NCI-H345 (cell line): ENCODE measurements at places on chromosomes 2 and 18.

GRCh38 chr2:149020432-149020851, 18.1 kb upstream of the LYPD6B start:
- no peak for DNase-seq

DNA sequence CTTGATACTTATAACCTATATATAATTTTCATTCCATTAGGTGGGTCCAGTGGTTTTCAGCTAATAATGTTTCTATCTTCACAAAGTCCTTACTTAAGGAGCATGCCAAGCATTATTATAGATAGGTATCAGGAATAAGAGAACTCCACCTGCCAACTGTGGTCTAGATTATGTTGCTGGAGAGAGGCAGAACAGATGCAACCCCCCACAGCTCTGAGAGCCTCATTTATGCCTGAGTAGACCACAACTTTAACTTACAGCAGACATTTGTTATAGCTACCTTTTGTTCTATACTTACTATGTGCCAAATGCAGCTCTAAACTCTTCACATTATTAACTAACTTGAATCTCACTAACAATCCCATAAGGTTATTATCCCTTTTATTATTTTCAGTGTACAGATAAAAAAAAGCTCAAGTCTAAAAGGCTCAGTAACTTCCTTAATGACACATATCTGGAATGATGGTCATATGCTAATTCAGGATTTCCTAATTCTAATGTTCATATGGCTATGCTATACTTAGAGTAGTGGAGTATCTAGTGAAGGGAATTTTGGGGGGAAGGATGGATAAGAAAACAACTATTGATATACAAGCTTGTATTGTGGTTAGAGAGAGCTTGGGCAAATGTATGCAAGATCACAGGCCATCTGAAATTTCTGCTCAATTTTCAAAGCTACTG, 119.1 kb upstream of the RND3 start:
- DNase-seq: peak; percentile 74

GRCh38 chr18:392928-393573, 107.5 kb downstream of the COLEC12 start:
- DNase-seq: peak; percentile 19

DNA sequence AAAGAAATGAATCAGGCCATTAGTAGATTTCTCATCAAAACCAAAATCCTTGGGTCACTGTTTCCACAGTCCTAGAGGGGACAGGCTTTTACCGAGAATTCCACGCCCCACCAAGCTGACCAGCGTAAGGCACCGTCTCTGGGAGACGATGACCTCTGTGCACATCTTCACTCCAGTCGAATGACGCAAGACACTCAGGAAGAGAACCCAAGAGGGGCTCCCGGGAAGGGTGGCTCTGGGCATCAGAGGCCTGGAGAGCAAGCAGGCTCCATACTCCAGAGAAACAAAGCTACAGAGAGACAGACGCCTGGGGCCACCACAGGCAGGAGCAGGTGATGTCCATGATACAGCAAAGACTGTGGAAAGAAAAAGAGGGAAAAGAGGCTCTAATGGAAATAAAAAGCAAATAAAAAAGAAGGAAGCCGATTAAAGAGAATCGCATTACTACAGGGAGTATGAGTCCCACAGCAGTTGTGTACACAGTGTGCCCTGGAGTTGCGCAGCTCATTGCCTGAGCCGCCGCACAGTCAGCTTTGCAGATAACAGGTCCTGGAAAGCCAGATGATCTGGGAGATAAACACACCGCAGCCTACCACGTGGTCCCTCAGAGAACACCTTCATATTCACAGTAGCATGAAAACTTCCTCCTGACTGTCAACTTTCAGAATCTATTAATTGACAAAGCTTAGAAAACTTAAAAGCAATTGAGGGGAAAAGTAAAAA, 572.7 kb upstream of the SALL3 start:
- DNase-seq: peak; percentile 38

GRCh38 chr2:86794861-86795260, 4.1 kb upstream of the CD8A start:
- no peak for DNase-seq

DNA sequence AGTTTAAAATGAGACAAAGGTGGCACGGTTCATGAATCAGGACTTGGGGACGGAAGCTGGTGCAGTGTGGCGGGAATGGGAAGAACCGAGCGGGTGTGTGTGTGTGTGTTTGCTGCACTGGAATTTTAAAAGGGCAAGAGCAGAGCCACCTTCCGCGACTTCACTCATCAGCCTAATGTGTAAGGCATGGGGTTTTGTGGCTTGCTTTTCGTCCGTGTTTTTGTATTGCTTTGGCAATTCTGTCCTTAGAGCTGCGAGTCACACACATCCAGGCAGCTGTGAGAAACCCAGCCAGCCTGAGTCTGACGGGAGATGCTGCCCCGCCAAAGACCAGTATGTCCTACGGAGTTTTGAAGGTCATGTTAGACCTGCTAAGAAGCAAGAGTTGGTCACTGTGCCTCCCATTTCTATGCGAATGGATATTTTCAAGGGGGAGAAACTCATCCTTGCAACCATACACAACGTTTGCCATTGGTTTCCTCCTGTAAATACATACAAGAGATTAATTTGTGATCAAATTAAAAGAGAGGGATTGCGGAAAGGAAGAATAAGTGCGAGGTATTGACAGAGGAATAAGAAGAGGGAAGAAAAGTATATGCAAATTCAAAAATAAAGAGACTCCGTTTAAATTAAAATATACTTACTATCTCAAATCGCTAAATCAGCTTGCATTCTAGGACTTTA, 665 bp upstream of the CACNB4 start:
- no peak for DNase-seq

GRCh38 chr18:7735626-7736175, 168.6 kb downstream of the PTPRM start:
- DNase-seq: no peak

DNA sequence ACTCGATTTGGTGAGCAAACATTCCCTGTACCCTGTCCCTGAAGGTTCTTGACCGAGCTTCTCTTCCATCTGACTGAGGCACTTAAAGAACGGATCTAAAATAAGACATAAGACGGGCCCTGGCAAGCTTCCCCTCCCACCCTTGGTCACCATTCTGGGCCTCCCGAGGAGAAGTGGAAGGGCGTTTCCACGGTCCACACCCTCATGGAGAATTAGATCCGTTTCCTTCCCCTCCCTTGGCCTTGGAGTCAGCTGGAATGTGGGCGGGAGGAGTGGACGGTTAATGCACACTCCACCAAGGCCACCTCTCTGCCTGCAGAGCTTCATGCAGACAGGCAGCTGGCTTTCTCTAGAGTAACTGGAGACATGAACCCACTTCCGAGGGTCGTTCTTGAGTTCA, 257.3 kb upstream of the APCDD1 start:
- DNase-seq: no peak

- no peak for DNase-seq
Measured at GRCh38 chr2:179470089-179470488, 205.5 kb upstream of the SESTD1 start.

- DNase-seq: no peak
Measured at GRCh38 chr18:5693699-5694294, 150.0 kb upstream of the EPB41L3 start.

DNA sequence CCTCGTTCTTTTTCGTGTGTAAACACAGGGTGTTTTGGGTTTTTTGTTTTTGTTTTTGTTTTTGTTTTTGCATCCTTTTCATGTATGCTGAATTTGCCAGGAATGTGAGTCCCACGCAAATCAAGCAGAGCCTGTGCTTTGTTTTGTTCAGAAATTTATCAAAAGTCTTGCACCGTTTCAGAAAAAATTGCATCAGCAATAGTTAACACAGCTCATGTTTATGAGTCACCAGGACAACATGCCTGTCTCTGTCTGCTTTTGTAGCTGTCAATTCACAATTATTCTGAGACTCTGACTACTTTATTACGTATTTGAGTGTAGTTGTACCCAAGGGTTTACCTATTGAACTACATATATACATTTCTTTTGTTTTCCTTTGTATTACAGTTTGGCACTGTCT, 38.3 kb downstream of the MRPL44 start:
- DNase-seq: no peak

- no peak for DNase-seq
Measured at GRCh38 chr2:95063086-95063958, 37.8 kb downstream of the MAL start.

DNA sequence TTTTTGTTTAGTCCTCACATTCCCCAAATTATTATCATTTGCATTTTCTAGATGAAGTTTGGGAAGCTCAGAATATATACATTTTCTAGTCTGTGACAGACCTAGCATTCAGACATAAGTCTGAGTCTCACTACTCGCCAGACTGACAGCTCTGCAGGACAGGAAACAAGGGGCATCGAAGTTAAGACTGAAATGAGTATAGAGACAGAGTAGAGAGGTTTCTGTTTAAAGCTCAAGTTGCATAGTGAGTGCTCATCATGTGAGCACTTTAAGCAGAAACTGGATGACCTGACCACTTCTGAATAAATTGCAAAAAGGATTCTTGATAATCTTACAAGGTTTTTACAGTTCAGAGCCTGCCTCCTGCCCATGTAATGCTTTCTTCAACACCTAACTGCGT, 1.1 kb downstream of the HADHB start:
- no peak for DNase-seq

DNA sequence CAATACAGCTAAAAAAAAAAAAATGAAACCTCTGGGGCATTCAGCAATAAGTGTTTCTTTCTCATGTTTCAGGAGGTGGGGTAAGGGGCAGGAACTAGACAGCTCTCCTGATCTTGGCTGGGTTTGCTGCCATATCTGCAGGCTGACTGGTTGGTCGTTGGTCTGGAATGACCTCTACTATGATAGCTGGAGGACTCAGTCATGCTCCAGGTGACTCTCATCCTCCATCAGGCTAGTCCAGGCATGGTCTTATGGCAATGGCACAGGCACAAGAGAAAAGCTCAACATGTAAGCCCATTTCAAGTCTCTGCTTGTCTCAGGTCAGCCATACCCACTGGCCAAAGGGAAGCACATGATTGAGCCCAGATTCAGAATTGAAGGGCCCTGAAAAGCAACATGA, 9.5 kb upstream of the SLC1A4 start:
- no peak for DNase-seq

DNA sequence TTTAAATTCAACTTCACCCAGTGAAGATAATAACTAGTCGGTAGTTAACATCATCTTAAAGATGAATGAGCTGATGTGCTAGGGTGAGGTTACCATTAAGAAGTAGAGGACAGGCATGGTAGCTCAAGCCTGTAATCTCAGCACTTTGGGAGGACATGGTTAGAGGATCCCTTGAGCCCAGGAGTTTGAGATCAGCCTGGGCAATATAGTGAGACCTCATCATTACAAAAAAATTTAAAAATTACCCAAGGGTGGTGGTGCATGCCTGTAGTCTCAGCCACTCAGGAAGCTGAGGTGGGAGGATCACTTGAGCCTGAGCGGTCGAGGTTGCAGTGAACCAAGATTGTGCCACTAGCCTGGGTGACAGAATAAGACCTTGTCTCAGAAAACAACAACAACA, 4.7 kb downstream of the GALNT5 start:
- no peak for DNase-seq

- DNase-seq: no peak
Measured at GRCh38 chr2:214629875-214630274, 179.6 kb downstream of the BARD1 start.

GRCh38 chr2:33135645-33136044, 188.9 kb downstream of the LTBP1 start:
- no peak for DNase-seq

- DNase-seq: no peak
Measured at GRCh38 chr2:15253835-15254286, 307.3 kb downstream of the NBAS start.

- no peak for DNase-seq
Measured at GRCh38 chr18:53457068-53457467, 767.4 kb downstream of the MBD2 start.

- peak; percentile 66 for DNase-seq
Measured at GRCh38 chr18:76801567-76802505, 20.5 kb upstream of the ZNF236 start.

DNA sequence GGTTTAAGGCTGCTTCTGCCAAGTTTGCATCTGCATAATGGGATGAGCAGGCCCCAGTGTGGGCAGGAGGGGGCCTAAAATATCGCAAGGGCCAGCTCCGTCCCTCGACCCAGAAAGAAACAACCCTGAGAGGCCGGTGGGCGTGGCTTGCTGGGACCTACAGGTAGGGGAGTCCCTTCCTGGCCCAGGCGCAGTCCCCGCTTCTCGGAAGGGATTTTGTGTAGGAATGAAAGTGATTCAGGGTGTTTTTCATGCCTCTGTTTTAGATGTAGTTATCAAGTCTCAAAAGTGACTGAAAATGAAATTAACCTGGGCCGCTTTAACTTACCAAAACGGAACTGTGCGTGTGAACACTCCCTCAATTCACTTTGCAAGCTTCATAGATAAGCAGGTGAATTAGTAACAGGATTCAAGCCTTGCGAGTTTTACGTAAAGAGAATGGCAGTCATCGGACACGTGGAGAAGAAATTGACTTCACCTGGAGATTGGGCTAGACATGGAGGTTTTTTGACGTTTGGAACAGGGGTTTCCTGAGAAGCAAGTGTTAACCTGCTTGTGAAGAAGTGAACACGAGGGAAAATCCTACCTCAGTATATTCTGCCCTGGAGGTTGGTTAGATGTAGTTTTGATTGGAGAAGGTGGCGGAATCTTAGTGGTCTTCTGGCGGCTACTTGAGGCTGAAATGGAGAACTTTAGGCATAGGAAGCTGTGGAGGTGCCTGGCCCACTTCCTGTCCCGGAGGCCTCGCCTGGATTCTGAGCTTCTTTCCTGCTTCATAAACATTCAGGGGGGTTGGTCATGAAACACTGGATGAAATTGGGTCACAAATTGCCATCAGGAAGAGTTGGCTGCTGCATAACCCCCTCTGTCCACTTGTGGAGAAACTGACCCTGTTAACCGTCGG, 1.7 kb downstream of the NCK2 start:
- DNase-seq: peak; percentile 28

GRCh38 chr18:3281456-3282400, 19.8 kb downstream of the MYL12B start:
- peak; percentile 79 for DNase-seq

DNA sequence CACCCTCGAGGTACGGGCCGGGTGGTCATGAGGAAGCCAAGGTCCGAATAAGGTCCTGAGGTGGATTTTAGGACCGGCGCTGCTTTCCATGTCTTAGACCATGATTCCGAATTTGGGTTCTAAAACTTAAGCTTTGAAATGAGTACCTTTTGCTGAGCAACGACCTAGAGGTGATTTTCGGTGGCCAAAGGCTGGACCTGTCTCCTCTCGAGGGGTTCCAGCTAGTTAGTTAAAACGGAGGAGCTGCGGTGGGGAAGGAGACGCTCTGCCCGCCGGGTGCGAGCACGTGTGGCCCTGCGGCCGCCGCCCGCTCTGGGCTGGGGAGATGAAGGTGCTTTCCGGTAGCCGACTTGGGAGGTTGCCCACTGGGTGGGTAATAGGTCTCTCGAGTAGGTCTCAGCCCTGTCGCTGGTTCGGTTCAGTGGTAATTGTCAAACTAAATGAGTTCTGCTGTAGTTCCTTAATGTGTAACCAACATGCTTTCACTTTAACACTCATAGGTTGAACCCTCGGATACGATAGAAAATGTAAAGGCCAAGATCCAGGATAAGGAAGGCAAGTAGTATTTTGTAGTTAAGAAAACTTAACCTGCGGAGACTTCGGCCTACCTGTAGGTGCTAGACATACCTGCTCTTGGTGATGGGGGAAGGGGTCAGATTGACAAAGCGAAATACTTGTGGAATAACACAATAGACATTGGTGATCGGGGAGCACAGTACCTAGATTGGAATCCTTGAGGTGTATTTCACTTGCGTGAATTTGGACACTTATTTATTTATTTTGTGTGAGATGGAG, 572 bp downstream of the RPS27A start:
- DNase-seq: no peak
